ENCODE measurements at places on chromosomes 1 and 21.

GRCh38 chr1:114015075-114015474, 35.8 kb downstream of the OLFML3 start:
- DNase-seq: no peak

- no peak for DNase-seq
Measured at GRCh38 chr1:192747301-192747700, 61.5 kb upstream of the RGS2 start.

- DNase-seq: no peak
Measured at GRCh38 chr1:214708321-214708955, 105.4 kb downstream of the CENPF start.

- DNase-seq: no peak
Measured at GRCh38 chr1:4636644-4637380, 17.6 kb upstream of the AJAP1 start.

DNA sequence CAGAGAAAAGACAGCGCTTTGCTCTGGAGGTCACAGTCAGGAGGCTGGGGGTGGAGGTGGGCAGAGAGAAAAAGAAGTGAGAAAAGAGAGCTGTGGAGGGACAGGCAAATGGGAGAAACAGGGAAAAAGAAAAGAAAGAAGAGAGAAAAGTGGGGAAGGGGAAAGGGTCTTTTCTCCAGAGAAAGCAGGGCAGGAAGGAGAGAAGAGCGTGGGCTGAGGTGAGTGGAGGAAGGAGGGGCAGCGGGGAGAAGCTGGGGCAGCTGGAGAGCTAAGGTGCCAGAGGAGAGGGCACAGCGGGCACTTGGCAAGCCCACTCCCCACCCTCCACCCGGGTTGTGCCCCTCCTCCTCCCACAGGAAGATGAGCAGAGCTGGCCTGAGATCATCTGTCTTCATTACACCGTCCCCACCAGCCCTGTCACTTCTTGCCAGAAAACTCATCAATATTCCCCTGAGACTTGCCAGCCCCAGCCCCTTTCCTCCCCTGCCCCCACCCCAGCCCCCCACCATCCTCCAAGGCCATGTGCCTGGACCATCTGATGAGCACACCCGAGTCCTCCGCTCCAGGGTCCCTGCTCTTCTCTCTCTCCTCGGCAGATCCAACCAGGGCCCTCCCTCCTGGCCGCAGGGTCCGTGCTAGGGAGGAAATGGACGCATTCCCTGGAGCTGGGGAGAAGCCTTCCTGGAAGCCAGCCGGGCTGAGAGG, 17.0 kb upstream of the BLACAT1 start:
- DNase-seq: no peak

DNA sequence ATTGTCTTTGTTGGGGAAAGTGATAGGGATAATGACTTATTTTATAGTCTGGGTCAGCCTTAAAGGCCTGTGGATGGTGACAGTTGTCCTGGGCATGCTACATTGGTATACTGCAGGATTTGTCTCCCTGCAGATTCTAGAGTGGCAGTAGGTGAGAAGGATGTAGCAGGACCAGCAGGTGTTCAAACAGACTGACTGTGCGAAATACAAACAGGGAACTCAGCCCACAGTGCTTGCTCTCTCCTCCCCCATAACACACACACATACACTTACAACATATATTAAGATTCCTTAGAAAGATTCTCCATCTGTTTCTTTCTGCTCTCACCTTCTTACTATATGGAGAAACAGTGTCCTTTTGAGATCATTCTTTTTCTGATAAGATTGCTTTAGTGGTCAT, 6.9 kb downstream of the PDE4B start:
- DNase-seq: no peak

Data from NCI-H1930 (cell line).